ENCODE measurements at places on chromosomes 12 and 14.

GRCh38 chr12:8076366-8076765, 5.7 kb upstream of the NECAP1 start:
- DNase-seq, result no peak

- DNase-seq, result no peak
Measured at GRCh38 chr14:78401866-78402265, 231.7 kb downstream of the NRXN3 start.

DNA sequence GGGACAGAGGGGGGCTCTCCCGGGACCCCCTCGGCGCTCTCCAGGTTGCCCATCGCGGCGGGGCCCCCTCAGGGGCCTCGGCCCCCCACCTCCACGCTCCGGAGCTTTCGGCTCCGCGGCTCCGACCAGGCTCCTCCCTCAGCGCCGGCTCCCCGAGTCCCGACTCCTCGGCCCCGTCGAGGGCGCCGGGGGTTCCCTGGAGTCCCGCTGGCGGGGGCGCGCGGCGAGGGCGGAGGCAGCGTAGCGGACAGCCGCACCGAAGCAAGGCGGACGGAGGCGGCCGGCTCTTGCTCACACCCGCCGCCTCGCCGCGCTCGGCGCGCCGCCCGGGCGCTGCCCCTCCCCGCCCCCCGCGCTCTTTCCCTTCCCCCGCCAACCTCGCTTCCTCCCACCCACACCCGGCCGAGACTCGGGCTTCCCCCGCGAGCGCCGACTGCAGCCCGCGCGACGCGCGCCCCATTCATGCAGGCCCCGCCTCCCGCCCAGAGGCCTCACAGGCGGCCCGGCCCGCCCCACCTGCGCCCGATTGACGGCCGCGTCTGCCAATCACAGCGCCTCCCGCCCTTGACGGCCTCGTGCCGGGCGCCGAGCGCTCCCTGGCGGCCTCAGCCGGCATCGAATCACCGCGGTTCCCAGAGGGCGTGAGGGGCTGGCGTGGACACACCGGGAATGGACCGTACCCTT, at the start of gene FMNL3:
TSS of gene FMNL3 (minus strand) at position 278 of the 684 bp plus-strand sequence. CDS start at position 53, 225 bp downstream.
- DNase-seq, result peak; percentile 99

GRCh38 chr14:96634481-96634880, 132.3 kb downstream of the PAPOLA start:
- DNase-seq, result no peak

DNA sequence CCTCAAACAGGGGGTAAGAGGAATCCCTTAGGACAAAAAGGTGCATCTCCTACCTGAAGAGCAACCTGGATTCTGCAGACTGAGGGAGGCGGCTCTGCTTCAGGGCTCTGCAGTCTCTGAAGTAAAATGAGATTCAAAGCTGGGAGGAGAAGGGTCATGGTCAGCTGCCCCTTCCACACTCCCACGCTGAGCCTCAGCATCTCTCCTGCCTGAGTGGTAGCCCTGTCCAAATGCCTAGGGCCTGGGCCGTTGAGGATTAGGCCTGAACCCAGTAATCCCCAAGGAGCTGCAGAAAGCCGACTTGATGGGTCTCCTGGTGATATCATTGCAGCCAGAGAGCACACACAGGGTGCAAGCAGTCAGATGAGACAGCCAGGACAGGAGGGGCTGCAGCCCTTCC, 18.9 kb downstream of the PHLDA1 start:
- no peak for DNase-seq

- DNase-seq, result no peak
Measured at GRCh38 chr12:6887460-6887859, 14.4 kb upstream of the SPSB2 start.

DNA sequence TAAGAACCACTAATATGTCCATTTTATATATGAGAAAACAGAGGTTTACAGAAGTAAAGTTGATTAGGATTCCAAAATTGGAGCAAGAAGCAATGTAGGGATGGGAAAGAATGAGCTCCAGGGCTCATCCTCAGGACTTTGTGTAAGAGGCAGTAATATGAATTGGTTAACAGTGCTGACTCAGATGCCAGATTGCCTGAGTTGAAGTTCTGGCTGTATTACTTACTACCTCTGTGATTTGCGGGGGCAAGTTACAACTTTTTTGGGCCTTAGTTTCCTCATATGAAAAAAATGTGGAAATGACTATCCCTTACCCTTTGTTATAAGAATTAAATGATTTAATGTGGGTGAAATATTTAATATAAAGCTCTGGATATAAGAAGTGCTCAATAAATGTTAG, 35.1 kb upstream of the PPP2R5E start:
- DNase-seq, result no peak

DNA sequence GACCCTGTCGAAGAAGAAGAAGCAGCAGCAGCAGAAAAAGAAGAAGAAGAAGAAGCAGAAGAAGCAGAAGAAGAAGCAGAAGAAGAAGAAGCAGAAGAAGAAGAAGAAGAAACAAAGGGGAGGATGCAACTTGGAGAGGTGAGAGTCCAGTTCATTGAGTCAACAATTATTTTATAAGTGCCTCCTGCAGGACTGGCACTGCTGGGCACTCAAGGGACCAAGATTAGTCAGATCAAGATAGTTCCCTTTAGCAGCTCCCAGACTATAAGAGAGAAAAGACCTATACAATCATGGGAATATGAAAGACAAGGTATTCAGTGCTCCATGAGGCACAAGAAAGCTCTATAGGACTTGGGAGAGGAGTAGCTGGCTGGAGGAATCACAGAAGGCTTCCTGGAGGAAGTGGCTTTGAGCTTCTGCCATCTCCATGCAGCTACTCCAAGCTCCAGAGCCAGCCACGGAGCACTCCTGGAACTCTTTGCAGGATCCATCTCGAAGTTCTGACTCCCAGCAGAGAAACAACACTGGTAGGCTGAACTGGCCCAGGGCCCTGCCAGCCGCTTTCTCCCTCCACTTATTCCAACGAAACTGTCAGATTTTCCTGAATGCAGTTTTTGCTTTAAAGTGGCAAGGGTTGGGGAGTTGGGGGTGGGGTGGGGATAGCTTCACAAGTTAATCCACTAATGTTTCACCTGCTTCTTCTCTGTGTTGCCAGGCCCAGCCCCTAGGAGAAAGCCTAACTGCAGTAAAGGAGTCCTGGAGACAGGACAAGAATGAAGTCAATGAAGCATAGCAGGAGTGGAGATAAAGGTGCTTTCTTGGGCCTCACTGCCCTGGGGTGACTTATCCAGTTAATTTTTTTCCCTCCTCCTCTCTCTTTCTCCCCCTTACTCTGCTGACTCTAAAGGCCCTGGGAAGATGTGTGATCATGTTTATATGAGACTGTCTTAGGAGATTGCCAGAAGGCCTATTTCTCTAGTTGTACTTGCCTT, 140.1 kb upstream of the PARP11 start:
- no peak for DNase-seq

DNA sequence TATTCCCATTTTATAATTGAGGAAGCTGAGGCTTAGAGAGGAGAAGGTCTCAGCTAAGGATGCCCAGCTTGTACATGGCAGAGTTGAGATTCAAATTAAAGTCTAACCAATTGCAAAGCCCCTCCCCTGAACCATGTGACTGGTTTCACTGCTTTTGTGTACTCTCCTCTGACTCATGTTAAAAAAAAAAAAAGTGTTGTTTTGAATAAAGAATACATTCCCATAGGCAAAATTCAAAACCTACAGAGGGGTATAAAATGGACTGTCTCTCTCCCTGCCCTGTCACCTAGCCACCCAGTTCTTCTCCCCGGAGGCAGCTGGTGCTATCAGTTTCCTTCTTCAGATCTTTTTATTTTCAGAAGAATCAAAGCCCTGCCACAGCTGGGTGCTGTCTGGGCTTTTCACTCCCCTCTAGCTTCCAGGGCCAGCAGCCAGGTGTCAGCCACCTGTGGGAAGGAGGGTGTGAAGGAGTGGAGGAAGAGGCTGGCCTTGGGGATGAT, 5.4 kb downstream of the PSMD9 start:
- DNase-seq, result no peak

- no peak for DNase-seq
Measured at GRCh38 chr14:105096206-105096875, 31.1 kb upstream of the GPR132 start.

DNA sequence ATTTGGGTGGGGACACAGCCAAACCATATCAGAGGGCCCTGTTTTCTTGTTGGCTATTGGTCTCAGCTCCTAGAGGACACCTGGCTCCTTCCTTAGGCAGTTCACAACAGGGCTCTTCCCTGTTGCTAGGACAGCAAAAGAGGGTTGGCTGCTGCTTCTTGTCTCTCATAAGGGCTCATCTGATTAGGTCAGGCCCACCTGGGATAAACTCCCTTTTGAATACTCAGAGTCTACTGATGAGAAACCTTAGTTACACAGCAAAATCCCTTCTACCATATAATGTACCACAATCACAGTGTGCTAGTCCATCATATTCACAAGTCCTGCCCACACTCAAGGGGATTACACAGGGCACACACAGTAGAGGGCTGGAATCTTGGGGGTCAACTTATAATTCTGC, 49.7 kb downstream of the PPM1H start:
- no peak for DNase-seq

GRCh38 chr12:52089491-52089890, 10.0 kb downstream of the SMIM41 start:
- no peak for DNase-seq

DNA sequence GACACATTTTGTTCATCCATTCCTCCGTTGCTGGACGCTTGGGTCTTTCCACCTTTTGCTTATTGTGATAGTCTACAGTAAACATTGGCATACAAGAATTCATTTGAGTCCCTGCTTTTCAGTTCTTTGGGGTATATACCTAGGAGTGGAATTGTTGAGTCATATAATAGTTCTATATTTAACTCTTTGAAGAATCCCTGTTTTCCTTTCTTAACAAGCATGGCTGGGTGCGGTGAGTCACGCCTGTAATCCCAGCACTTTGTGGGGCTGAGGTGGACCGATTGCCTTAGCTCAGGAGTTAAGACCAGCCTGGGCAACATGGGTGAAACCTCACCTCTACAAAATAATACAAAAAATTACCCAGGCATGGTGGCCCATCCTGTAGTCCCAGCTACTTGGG, 75.4 kb downstream of the CCDC92 start:
- no peak for DNase-seq

DNA sequence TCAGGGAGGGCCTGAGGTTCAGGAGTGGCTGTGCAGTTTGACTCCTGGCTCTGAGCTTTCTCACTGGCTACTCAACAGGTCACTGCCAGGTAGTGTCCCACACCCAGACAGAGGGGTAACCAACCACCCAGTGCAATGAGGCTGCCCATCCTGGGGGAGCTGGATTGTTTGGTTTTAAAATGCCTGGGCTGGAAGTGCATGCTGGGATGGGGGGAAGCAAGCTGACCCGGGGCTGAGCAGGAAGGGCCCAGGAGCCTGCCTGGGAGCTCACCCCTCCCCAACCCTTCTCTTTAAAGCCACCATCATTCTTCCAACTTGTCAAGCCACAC, 12.6 kb upstream of the ABHD12B start:
- no peak for DNase-seq

- no peak for DNase-seq
Measured at GRCh38 chr12:83462419-83462818, 775.7 kb downstream of the TMTC2 start.

DNA sequence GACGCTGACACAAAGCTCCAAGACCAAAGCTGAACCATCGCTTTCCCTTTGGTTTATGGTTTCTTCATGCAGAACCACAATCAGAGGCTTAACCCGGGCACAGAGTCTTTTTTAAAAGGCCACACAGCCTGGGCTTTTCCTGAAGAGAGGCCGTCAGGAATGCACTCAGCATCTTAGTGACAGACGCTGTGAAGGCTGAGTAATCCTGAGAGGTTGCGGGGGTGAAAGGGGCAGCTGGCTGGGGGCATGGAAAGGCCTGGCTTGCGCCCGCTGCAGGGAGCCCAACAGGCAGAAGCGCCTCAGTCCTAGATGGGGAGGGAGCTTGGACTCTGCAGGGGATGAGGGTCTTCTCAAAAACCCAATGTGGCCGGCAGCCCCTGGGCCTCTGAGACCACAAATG, 13.6 kb downstream of the CTDSP2 start:
- DNase-seq, result no peak

DNA sequence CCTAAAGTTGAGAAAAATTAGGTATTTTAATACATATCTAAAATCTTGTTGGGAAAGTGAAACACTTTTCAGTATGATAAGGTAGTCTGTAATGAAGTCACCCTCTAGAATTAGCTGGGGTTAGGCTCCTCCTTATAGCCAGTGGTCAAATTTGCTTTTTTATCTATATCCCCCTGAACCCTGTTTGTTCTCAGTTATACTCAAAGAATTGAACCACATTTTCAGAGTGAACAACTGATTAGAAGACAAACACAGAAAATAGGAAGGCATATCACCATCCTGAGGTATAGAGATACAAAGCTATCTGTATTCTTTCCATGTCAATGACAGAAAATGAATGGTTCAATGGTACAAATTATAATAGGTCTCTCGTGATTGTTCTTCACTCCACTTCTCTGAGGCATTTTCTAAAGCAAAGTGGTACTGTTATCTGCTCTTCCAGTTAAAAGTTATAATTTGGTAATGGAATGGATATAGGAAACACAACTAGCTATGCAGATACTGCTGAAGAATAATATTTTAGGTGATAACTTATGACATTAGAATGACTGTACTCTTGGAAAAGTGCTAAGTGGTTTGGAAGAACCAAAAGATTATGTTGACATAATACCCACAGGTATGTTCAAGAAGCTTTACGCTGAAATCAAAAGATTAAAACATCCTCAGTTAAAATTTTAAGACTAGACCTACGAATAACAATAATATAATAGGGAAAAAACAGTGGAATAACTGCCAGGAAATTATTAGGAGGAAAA, 27.6 kb downstream of the WASHC3 start:
- DNase-seq, result no peak

- DNase-seq, result no peak
Measured at GRCh38 chr12:108479364-108480070, 35.6 kb upstream of the FICD start.

DNA sequence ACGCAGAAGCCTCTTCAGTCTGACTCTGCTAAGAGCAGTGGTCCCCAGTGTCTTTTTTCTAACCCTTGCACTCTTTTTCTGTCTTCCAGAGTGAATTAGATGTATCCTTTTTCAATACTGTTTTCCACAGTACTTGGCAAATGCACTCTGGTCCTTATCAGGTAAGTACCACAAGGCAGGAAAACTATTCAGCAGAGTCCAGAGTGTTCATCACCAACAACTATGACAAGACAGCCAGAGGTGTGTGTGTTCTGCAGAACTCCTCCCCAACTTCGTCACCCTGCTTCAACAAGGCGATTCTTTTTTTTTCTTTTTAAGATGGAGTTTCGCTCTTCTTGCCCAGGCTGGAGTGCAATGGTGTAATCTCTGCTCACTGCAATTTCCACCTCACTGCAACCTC, 54.3 kb upstream of the STRN3 start:
- no peak for DNase-seq

GRCh38 chr12:66500841-66501240, 178.0 kb downstream of the GRIP1 start:
- DNase-seq, result no peak

DNA sequence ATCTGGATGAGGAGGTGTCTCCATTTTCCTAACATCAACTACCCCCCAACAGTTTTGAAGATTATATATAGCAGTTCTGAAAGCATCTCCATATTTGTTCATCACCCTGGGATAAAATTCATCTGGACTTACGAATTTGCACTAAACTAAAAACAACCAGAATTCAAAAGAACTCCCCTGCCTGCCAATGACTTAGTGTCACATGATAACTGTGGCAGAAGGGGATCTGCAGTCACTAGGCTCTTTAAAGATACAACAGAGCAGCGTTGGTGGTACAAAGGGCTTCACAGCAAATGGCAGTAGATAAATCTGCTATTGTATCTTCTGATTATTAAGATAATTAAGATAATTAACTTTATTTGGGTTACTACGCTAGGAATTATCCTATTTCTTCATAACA, 30.1 kb downstream of the GPR135 start:
- no peak for DNase-seq

Data from activated CD4-positive, alpha-beta T cell treated with anti-CD3 and anti-CD28 coated beads, Interleukin-2, amount 50 U/mL, for 1 hour (primary cell).